ENCODE measurements at places on chromosomes 12 and 14.

- DNase-seq, result peak; percentile 83
Observed at GRCh38 chr14:65637780-65638179, 225.2 kb downstream of the FUT8 start.

DNA sequence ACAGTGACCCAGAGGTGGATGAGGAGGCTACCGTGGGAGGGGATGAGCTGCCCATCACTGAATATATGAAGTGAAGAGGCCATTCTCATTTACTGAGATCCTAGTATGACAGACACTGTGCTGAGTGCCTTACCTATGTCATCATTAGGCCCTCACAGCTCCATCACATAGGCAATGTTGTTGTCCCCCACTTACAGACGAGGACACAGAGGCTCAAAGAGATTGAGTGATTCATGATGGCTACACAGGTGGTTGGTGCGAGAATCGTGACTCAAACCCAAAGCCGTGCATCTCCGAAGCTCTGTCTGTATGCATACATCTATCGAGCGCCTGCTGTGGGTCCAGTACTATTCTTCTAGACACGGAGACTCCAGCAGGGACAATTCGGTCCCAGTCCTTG is 5.9 kb upstream of the CCDC197 start:
- DNase-seq, result no peak

- DNase-seq, result peak; percentile 38
Observed at GRCh38 chr12:109967383-109968031, 28.7 kb downstream of the GIT2 start.

DNA sequence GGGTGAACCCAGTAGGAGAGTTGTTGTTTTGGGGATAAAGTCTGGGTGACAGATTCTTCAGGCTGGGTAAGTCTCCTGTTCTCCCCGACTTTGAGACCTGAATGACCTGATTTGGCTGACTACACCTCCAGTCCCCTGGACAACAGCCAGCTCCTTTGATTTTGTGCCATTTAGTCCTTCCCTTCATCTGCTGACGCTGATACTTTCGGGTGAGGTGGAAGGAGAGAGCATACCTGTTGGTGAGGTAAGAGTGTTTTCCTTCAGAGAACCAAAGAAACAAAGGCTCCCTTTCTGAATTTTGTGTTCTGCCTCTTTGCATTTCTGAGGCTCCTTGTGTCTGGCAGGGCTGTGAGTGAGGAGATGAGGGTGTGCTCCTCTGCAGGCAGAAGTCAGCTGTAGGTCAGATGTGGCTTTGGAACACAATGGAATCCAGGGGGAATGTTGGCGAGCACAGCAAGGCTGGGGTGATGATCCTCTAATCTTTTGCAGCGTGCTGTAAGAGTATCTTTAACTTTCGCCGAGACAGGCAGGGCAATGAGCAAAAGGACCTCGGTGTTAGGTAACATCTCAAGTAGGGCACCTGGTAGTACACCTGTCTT is 12.1 kb downstream of the ETV6 start:
- DNase-seq, result no peak

Data from activated CD4-positive, alpha-beta T cell treated with anti-CD3 and anti-CD28 coated beads, Interleukin-2, amount 50 U/mL, for 16 hours (primary cell).